ENCODE measurements at places on chromosomes 11 and 22.
A peak's percentile ranks its signal among the peaks of the same experiment; 100 is the strongest.

DNA sequence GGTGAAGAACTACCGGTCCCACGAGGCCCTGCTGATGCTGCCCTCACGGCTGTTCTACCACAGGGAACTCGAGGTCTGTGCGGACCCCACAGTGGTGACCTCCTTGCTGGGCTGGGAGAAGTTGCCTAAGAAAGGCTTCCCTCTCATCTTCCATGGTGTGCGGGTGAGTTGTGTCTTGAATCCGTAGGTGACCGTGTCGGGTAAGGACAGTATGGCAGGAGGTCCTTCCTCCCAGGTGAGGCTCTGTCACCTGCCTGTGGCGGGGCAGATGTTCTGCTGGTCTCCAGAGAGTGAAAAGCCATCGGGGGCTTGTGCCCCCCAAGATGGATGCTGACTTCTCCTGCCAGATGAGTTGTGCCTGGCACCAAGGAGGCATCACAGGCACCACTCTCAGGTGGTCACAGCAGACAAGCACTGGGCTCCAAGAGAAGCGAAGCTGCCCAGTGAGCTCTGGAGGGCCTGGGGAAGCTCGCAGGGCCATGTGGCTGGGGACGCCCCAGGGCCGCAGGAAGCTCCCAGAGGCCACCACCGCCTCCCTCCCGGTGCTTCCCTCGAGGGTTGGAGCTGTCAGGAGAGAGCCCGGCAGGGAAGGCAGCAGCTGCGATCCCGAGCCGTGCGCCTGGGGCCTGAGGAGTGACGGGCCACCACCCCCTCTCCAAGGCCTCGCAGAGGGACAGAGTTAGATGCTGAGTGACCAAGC lies 17.3 kb upstream of the PANX2 start:
- DNase-seq, result no peak

DNA sequence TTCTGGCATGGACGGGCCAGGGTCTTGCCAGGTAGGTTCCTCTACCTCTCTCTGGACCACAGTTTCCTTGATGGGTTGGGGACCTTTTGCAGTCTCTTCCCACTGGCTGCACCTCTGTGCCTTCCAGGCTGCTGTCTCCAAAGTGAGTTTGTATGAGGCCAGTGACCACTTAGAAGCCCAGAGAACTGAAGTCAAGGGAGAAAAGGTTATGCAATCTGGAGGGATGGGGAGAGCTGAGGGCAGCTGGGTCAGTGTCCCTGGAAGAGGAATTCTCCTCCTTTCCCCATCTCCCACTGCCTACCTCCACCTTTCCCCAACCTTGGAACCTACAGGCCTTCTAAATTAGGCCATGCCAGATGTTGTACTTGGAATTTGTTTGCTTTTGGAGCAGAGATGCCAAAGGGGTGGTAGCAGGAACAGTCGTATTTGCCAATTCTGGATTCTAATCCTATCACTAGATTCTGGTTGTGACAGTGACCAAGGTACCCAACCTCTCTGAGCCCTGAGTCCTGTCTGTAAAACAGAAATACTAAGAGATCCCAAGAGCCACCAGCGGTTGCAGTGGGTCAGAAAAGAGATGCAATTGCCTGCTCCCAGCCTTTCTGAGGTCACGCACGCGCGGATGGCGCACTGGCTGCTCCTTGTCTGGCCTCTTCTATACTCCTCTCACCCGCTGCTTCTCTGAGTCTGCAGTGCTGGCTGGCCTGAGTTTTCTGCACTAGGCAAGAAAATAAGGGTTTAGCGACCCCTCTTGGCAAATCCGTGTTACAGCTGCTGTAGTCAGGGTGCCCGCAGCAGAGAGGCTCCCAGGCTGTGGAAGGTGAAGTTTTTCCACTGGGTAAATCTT lies 10.7 kb upstream of the ACCSL start:
- DNase-seq, result peak; percentile 17

DNA sequence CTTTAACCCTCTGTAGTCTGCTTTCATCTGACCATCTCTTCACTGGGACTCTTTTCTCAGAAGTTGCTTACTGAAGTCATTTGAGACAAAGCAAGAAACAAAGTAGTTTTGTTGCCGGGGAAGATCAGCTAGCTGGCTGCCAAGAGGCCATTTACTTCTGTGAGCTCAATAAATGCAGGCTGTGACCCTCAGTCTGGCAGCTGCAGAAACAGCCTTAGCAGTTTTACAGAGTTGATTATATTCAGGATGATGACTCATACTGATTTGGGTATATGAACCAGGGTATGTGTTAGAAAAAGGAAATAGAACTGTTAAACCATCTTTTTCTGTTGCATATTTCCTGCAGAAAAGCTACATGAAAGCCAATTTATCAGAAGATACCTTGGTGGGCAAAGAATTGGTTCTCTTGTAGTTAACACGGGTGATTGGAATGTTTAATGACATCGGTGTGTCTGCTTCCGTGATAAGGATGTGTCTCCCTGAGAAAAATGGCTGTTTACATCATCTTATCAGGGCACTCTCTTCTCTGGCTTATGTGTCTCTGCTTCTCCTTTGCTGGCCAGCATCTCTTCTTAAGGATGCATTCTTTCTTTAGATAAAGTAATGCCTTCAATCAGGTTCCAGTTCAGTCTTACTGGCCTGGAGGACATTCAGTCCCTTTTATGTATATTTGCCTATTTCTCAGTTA lies 18.5 kb downstream of the FIBIN start:
- peak; percentile 17 for DNase-seq

GRCh38 chr11:73175551-73176144 lies 33.5 kb upstream of the FCHSD2 start:
- DNase-seq, result no peak

DNA sequence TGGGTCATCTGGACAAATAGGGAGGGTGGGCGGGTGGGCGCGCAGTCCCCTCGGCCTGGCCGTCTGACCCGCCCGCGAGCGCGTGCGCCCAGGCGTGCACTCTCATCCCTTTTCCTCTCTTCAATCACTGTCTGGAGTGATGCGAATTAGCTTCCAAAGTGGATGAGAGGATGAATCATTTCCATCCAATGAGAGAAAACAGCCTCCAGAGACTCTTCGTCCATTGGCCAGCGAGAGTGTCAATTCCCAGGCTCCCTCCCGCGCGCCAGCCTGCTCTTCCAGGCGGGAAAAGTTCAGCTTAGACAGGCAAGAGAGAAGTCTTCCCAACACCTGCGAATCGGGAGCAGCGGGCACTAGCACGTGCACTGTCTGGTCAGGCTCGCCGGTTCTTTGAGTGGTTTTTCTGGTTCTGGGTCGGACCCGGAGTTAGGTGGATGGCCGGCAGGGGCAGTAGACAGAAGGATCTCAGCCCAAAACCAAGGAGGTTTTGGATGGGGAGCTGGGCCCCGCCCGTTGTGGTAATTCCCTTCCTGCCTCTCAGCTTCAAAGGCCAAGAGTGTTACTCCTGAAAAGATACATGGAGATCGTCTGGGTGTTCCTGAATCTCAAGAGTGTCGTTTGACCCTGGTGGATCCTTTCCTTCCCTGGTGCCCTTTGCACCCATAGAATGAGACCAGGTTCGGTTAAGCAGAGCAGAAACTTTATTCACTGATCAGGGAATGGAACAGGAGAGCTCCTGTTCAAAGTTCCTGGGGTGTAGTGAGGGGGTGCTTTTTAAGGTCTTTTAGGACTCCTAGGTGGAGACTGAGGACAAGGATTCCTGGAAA lies 33.4 kb upstream of the GLYATL1 start:
- DNase-seq, result no peak

- no peak for DNase-seq
These were observed 63.1 kb downstream of the ARFGAP3 start for GRCh38 chr22:42793848-42794405.

DNA sequence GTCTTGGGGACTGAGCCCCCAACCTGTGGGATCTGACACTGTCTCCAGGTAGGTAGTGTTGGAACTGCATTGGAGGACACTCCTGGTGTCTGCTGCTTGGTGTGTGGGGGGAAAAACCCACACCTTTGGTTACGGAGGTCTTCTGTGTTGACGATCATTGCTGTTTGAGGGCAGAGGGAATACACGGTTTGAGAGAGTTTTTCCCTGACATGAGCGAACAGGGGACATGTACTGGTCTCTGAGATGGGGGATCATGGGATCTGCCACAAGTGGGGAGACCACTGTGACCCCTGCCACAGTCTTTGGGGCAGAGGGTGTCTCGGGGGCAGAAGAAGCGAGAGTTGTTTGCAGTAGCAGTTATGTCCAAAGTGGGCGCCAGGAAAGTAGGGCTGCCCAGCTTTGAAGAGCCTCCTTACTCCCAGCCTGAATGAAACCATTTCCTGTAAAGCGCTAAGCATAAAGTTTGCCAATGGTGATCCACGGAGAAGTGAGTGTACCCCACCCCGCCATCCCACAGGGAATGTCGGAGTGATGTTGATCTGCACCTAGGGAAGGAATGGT lies 5.4 kb upstream of the SAA2 start:
- no peak for DNase-seq

GRCh38 chr11:13771151-13771550 lies 102.7 kb downstream of the FAR1 start:
- DNase-seq, result no peak

- DNase-seq, result no peak
These were observed 120.8 kb upstream of the SLC5A12 start for GRCh38 chr11:26842478-26843282.

DNA sequence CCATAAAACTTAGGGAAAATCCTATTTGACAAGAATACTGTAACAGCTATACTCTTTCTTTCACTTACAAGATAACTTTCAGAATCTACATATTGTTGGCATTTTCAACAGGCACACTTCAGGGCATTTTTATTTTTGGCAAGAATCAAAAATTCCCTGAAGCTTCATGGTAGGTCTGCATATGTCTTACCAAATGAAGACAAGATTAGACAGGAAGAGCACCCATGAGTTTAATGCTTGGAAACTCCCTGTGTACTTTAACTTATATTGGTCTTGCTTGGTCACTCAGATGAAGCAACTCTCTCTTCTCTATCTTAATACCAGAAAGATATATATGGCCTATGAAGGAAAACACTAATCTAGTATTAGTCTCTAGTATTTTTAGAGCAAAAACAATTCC lies 137.7 kb downstream of the ATG16L2 start:
- no peak for DNase-seq

GRCh38 chr11:48107188-48107704 lies 109.4 kb upstream of the OR4B1 start:
- DNase-seq, result no peak

DNA sequence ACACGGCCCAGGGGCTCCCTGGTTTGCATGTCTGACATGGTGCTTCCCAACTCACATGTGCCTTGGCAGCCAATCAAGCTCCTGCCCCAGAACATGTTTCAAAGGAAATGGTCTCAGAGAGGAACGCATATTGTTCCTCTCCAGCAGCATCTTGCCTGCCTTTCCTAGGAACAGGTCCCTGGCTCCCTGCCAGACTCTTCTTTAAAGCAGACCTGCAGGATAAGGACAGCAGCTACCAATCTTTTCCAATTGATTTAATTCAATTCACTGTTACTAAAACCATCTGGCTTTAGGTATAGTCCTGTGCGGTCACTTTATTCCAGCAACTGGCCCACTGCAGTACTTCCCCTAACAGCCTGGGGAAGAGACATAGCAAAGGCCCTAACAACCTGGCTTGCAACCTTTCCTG lies 79.9 kb downstream of the AMBRA1 start:
- no peak for DNase-seq

DNA sequence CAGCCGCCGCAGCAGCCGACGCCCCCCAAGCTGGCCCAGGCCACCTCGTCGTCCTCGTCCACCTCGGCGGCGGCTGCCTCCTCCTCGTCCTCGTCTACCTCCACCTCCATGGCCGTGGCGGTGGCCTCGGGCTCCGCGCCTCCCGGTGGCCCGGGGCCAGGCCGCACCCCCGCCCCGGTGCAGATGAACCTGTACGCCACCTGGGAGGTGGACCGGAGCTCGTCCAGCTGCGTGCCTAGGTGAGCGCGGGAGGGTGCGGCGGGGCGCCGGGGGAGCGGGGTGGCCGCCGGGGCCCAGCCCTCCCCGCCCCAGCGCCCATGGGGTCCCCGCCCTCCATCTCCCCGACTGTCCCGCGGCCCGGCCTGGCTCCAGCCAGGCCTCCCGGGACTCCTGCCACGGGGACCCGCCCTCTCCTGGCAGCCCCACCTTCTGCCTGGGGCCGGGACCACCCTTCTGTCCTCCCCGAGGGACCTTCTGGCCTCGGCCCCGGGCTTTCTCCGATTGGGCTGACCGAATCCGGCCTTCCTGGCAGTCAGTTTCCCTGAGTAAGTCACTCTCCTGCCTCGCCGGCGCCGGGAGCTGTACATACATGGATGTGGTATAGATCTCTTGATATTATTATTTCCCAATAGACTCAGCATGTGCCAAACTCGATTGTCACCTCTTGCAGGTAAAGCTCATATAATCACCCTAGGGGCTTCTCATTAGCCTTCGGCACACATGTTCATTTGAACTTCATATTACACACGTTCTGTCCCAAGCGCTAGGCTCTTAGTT lies 720 bp downstream of the PACS1 start:
- no peak for DNase-seq

DNA sequence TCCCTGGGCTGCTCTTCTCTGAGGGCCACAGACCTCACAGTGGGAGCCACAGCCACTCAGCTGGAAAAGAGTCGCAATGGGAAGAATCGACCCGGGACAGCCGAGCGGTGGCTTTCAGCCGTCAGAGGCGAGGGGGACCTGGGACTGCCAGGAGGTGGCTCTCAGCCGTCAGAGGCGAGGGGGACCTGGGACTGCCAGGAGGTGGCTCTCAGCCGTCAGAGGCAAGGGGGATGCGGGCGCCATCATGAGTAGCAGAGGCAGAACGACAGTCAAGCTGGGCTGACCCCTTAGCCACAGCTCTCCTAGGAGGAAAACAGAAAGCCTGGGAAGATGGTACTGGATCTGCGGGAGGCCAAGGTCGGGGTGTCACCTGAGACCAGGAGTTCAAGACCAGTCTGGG lies 14.9 kb upstream of the MUC2 start:
- no peak for DNase-seq

DNA sequence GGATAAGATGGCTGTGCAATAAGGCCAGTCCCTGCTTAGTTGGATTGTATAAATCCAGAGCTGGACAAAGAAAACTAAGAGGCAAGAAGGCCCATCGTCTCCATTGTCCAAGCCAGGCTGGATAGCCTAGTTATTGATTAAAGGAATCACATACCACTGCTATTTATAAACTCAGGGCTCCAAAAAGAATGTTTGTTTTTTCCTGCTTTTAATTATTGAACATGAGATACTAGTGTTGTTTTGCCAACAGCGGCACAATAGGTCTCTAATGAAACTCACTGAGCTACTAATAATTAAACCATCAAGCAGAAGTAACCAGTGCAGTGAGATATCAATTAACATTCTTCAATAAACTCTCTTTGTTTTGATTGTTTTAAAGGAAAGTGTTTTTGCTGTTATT lies 259.7 kb downstream of the INSC start:
- DNase-seq, result no peak

DNA sequence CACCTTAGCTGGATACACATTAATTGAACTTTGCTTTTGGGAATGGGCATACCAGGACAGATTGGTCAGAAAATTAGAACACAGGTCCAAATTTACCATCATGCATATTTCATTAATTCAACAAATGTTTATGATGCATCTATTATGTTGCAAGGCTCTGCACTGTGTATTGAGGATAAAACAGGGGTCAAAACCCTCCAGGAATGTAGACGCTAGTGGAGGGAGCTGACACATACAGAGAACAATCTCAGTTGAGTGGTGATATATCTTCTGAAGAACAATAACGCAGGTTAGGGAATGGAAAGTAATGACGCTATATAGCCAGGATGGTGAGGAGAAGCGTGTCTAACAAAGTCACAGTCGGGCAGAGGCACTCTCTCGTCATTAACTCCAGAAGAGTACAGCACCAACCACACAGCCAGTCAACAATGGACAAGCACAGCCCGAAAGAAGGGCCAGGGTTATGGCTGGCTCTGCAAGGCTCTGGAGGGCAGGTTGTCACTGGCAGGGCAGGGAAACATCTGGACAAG lies 3.8 kb downstream of the FLI1 start:
- no peak for DNase-seq

- no peak for DNase-seq
These were observed 821 bp downstream of the GAL3ST1 start for GRCh38 chr22:30573594-30574094.
